ENCODE measurements at places on chromosomes 7 and 10.

GRCh38 chr7:19984231-19984632 is 210.8 kb upstream of the TMEM196 start:
- DNase-seq = no peak

GRCh38 chr7:111783854-111784253 is 221.6 kb upstream of the IMMP2L start:
- DNase-seq = no peak

DNA sequence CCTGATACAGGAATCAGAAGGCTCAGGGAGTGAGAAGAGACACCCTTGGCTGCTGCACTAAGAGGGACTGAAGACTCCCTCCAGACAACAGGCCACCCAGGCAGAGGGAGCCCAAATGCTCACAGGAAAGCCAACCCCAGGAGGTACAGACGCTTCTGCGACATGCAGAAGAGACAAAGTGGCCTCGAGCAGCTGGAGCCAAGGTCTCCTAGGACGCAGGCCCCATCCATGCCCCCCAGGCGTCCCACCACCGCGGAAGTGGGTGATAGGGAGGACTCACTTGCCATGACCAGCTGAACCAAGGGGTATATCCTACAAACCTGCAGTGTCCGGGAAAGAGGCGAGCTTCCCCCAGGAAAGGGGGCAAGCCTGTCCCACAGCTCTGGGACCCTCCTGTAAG is 56.9 kb downstream of the CTBP2 start:
- DNase-seq = no peak

GRCh38 chr7:151179287-151179860 is 7.7 kb downstream of the ASB10 start:
- no peak for DNase-seq

GRCh38 chr7:49714182-49714581 is 59.3 kb upstream of the VWC2 start:
- DNase-seq = no peak

- no peak for DNase-seq
Measured at GRCh38 chr7:151173386-151174245, 6.1 kb upstream of the GBX1 start.

DNA sequence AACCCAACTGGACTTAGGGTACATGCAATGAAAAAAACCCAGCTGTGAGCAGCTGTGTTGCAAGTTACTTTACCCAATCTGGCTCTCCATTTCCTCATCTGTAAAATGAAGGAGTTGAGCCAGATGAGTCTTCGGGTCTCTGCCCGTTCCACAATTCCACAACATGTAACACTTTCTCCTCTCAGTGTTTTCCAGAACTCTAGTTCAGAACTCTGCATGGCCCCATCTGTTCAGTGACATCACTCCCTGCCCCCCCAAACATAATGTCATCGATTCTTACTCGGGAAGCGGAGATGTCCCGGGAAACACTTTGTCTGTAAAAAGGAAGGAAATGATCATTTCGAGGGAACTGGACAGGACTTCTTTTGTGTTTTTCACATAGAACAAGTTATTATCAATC is 2.5 kb downstream of the SH3PXD2A start:
- no peak for DNase-seq

DNA sequence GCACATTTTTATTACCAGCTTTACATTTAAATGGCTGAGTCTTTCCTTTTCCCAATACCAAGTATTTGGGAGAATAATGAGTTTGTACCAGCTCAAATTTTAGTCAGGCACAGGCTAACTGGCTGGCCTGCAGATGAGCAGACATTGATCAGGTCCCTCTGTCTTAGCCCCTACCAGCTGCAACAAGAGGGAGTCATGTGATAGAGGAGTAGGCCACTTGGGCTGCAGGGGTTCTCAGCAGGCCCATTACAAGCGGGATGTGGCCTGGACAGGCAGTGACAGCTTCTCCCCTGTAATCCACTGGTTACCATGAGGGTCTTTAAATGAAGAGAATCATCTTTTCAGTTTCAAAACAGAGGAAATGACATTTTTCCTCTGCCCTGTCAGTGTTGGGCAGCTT is 283.6 kb downstream of the SUGCT start:
- no peak for DNase-seq
